ENCODE measurements at places on chromosomes 1 and 21.
A peak's percentile ranks its signal among the peaks of the same experiment; 100 is the strongest.

- DNase-seq: no peak
Observed at GRCh38 chr1:45478121-45478814, 12.7 kb downstream of the TESK2 start.

- DNase-seq: peak; percentile 3
Observed at GRCh38 chr1:220271706-220272046, 577 bp downstream of the RAB3GAP2 start.

GRCh38 chr1:51574796-51575195, 42.1 kb upstream of the OSBPL9 start:
- no peak for DNase-seq

- no peak for DNase-seq
Observed at GRCh38 chr1:44523593-44524591, 118.8 kb downstream of the RNF220 start.

- DNase-seq: no peak
Observed at GRCh38 chr1:5611431-5611830, 380.8 kb downstream of the NPHP4 start.

- no peak for DNase-seq
Observed at GRCh38 chr1:27145934-27146354, 9.0 kb downstream of the SLC9A1 start.

DNA sequence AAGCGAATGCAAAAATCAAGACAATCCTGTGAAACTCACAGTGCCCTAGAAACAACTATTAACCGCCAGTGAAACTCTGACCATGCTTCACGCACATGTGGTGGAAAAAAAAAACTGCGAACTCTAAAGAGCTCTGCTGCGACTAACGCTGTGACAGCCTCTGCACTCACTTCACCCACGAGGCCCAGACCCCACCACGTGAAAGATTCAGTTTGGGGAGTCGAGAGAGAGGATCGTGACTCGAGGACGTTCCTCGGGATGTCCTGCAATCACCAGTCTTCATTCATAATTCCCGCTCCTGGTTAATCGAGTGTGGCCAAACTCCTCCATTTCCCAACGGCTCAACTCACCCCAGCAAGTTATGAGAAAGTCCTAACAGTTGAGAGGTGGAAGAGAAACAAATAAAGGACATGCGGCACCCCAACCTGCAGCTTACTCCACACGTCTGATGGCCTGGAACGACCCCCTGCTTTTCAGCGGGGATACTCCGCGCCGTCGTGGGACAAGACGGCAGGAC, 1.1 kb downstream of the SERBP1 start:
- no peak for DNase-seq

- no peak for DNase-seq
Observed at GRCh38 chr1:37239225-37239740, 205.0 kb upstream of the GRIK3 start.

- no peak for DNase-seq
Observed at GRCh38 chr21:32868631-32869454, 97.3 kb upstream of the PAXBP1 start.

DNA sequence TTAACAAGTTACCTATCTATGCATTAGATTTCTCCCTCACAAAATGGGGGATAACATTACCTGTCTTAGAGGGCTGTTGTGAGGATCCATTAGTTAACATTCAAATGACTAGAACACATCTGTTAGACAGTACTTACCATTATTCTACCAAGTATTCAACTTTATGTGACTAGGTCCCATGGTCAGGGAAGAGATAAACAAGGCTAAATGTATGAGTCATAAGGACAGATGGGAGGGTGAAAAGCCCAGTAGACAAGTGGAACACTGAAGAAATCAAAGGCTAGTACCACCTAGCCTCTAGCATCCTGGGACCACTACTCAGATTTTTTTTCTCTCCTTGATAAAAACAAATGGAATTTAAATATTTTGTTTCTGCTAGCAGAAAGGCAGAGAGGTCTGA, 9.0 kb upstream of the VHLL start:
- no peak for DNase-seq

GRCh38 chr1:53512807-53513755, 53.9 kb downstream of the DMRTB1 start:
- DNase-seq: no peak

DNA sequence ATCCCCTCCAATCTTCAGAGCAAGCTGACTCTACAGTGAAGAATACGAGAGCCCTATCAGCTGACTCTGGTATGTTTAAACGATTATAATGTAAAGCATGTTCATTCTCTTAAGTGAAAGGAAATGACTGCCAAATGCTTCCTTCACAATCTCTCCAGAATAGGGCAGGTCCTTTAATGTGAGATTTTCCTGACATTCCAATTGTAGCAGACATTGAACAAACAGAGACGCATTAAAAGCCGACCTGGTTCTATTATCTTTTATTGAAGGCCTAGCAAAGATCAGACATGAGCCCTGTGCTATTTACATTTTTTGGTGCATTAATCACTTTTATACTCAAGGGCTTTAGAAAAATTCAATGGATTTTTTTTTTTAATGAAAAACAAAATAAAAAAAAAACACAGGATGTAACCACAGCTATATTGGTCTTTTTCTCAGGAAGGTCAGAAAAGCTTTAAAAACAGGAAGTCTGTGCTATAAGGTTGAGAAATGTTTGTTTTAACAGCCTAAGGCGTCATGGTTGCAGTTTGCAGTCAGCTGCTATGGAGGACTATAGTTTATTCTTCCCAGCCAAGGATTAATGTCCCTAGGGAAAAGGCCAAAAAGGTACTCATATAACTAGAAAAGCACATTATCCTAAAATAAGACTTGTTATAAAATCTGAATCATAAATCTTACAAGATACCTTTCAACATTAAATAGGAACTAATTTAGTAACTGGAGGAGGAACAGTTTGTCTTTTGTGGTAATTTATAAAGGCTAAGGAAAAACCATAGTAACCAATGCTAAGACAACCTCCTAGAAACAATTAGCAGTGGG, 104.8 kb downstream of the RERE start:
- DNase-seq: no peak

DNA sequence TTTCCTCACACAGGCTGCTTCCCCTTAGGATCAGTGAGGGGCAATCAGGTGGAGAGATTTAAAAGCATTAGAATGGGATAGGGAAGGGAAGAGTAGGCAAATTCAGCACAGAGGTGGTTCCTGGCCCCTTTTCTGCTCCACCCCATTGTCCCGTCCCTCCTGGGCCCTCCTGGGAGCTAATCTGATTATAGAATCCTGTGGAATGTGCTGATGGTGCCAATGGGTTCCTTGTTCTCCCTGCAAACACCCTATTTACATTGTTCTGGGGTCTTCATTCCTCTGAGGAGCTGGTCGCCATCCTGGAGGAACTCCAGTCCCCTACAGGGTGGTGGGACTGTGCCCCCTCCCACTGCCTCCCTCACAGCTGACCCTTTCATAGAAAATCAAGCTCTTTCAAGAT, 34.4 kb upstream of the LRP8 start:
- DNase-seq: no peak

Measured in stimulated activated CD8-positive, alpha-beta memory T cell treated with anti-CD3 and anti-CD28 coated beads, Interleukin-15, amount 100 ng/mL, for 24 hours (primary cell).